Stimulated activated naive CD4-positive, alpha-beta T cell treated with Interleukin-2 at 50 U/mL for 16 hours (primary cell): ENCODE measurements at places on chromosomes 16 and 17.

- no peak for DNase-seq
Measured at GRCh38 chr17:75116737-75117136, 7.0 kb downstream of the ARMC7 start.

GRCh38 chr16:19130385-19130784 is 16.6 kb downstream of the ITPRIPL2 start:
- no peak for DNase-seq

DNA sequence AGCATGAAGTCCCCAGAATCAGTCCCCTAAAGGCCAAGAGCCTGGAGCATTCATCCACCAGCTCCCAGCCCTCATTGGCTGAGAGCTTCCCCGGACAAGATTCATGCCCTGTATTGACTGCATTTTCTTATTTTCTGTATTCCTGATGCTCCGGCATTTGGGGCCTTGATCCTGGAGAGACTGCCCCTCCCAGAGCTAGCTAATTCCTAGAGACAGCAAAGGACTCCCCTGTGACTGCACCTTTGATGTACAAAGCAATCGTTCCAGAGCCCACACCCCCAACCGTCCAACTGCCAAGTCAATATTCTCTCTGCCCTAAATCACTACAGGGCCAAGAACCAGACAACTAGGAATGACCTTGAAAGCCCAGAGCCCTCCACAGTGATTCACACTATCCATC is 93.4 kb upstream of the CDH5 start:
- DNase-seq = no peak

DNA sequence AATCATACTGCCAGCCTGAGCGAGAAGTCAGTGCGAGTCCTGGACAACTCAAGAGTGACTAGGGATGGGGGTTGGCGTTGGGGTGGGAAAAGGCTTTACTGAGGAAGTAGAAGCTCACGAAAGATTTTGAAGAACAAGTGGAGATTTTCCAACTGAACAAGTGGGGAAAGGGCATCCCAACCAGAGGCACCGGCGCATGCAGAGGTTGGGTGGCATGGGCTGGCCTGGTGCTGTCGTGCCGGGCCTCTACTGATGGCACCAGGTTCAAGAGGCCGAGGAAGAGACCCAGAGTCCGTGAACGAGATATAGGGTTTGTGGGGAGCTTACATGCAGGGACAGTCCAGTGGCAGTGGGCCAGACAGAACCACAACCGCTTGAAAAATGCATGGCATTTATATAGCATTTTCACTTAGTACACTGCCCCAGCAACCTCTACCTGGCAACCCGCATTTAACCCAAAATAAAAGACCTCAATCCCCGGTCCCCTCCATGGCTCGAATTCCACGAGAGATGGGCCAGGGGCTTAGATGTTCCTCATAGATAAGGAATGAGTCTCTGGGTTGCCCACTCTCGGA is 7.7 kb upstream of the ITGA3 start:
- DNase-seq = no peak

DNA sequence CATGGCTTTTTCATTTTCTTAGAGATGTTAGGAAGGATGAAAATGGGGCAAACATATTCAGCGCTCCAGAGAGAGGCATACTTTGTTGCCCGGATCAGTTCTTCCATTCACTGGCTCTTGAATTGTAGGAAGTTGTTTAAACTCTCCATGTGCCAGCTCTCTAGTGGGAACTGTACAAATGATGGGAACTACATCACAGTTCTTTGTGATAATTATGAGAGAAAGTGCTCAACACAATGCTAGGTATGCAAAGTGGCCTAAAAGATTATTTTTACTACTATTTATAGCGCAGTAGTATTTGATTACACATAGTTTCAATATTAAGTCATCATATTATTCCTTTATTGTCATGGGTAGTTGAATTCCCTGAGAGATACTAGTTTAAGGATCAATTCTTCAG is 268.5 kb downstream of the RBFOX1 start:
- no peak for DNase-seq

DNA sequence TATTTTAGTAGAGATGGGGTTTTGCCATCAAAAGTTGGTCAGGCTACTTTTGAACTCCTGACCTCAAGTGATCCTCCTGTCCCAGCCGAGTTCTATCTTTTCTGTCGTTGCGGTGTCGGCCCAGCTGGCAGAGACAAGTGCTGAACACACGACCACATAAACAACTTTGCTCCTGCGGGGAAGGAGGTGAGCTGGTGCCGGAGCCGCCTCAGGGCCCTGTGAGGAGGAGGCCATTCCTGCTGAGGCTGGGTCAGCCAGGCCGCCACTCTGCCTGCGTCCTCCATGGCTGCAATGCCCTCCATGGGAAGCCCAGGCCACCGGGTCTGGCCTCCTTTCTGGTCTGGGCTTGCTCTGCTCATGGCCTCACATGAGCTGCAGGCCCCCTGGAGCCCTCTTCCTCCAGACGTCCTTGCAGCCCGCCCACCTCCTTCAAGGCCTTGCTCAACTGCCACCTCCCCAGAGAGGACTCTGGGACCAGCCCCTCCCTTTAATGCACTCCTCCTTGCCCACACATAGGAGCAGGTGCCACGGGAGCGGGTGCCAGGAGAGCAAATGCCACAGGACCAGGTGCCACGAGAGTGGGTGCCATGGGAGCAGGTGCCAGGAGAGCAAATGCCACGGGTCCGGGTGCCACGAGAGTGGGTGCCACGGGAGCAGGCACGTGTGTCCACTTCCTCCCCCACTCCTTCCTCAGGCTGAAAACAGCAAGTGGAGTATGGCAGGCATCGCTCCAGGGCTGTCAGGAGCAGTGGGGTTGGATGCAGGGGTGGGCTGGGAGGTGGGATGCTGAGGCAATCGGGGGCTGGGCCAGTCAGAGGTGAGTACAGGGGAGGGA is 28.4 kb upstream of the CBFA2T3 start:
- DNase-seq = no peak

- no peak for DNase-seq
Measured at GRCh38 chr16:54459509-54460262, 173.1 kb upstream of the IRX3 start.

- DNase-seq = no peak
Measured at GRCh38 chr17:38341035-38341721, 2.6 kb downstream of the GPR179 start.

GRCh38 chr16:13767215-13767614 is 152.7 kb upstream of the ERCC4 start:
- no peak for DNase-seq

GRCh38 chr17:12665263-12666210 is at the start of gene MYOCD:
MYOCD (plus strand) TSS chr17:12665890; CDS start chr17:12666189, 299 bp downstream.
- no peak for DNase-seq

GRCh38 chr17:7940743-7941142 is 8.7 kb downstream of the CNTROB start:
- DNase-seq = no peak

DNA sequence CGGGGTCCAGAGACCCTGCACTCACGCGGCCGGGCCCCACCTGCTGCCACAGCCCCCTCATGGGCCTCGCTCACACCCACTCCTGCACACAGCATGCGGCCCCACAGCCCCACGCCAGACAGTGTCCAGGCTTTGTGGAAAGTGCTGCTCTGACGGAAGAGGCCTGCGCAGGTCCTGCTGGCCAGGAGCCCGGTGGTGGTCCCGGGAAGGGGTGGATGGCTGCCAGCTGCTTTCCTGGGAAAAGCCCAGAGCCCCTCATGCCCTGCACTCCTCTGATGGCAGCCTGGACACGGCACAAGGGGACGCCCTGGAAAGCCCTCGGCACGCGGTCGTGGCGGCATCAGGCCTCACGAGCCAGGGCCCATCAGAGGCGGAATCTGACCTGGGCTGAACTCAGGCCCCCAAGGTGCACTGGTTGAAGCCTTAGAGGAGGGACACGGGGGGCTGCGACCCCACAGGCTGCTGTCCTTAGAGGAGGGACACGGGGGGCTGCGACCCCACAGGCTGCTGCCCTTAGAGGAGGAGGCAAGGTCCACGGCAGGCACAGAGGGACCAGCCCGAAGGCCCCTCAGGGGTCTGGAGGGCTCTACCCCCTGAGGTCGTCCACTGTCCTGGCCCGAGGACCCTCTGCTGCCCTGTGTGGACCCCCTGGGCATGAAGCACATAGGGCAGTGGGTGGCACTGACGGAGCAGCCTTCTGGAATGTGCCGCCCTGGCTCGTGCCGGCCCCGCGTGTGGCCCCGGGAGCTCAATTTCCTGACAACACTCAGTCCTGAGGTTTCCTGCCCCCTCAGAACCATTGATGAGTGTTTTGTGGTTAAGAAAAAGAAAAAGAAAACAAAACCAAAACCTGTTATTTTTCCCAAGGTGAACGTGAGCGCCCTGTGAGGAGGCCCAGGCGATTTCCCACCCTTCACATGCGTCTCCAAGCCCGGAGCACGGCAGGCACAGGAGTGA is 22.1 kb downstream of the SOX8 start:
- peak; percentile 55 for DNase-seq

DNA sequence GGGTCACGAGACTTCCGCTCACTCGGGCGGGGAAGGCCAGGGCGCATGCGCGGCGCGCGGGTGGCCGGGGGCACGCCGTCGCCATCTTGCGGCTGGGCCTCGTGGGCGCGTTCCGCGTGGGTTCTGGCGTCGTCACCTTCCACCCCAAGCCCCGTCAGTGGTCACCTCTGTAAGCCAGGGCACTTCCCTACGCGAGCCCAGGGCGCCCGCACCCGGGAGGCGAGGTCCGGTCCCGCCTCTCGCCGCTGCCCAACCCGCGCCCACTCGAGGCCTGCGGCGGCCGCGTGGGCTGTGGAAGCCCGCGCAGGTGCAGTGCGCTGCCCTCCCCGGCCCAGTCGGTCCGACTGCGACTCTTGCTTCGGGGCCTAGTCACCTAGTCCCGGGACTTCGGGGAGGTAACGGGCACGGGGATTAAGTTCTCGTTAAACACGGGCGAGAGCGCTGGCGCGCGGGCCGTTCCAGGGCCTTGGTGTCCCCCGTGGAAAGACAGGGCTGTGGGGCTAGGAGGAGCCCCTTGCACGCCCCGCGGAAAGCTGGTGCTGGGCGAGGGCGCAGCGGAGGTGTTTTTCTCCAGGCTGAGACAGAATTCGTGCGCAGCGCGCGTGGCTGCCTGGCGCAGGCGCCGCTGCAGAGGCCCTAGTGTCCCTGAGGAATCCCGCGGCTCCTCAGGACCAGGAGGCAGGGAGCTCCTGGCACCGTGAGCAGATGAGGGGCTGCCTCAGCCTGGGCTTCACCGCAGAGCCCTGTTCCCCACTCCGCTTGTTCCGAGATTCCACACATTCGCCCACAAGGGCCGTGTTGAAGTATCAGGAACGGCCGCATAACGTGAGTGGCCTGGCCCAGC is 472 bp upstream of the ARHGDIA start:
- peak; percentile 92 for DNase-seq

- no peak for DNase-seq
Measured at GRCh38 chr17:50972577-50972976, 106.4 kb upstream of the TOB1 start.

- no peak for DNase-seq
Measured at GRCh38 chr17:6244796-6245195, 174.6 kb downstream of the WSCD1 start.

- DNase-seq = no peak
Measured at GRCh38 chr17:57556977-57557376, 188.1 kb downstream of the CCDC182 start.

GRCh38 chr16:72481419-72481818 is 309.5 kb upstream of the PMFBP1 start:
- no peak for DNase-seq

- no peak for DNase-seq
Measured at GRCh38 chr16:3363793-3364192, 8.1 kb downstream of the OR2C1 start.

- DNase-seq = no peak
Measured at GRCh38 chr16:8998108-8998507, 34.4 kb upstream of the USP7 start.

DNA sequence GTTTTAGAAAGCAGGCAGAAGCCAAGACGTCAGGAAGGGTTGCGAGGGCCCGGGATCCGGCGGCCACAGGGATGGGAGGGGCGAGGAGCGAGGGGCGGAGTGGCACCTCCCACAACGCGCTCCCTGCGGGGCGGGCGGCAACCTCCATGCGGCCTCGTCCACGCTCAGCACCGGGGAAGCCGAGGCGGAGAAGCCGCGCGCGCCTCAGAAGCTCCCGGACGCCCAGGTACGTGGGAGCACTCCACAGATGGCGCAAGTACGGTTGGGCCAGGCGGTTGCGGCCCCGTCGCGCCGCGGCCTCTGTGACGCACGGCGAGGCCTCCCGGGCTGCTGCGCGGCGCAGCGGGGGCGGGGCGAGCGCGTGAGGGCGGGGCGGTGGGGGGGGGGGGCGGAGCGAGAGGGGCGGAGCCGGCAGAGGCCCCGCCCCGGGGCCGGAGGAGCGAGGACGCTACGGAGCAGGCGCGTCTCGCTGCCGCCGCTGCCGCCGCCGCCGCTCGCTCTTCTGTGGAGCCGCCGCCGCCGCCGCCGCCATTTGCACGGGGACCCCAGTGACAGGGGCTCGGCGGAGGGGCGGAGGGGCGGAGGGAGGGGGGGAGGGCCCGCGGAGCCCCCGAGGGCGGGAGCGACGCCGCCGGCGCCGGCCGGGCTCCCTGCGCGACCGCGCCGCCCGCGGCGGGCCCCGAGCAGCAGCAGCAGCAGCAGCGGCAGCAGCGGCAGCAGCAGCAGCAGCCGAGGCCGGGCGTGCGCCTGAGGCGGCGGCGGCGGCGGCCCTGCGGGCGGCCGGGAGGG is at the start of gene TENT4B:
TENT4B (plus strand) TSS at position 500 of the 789 bp plus-strand sequence. CDS start 316 bp downstream, outside the sequence.
- DNase-seq = peak; percentile 82

DNA sequence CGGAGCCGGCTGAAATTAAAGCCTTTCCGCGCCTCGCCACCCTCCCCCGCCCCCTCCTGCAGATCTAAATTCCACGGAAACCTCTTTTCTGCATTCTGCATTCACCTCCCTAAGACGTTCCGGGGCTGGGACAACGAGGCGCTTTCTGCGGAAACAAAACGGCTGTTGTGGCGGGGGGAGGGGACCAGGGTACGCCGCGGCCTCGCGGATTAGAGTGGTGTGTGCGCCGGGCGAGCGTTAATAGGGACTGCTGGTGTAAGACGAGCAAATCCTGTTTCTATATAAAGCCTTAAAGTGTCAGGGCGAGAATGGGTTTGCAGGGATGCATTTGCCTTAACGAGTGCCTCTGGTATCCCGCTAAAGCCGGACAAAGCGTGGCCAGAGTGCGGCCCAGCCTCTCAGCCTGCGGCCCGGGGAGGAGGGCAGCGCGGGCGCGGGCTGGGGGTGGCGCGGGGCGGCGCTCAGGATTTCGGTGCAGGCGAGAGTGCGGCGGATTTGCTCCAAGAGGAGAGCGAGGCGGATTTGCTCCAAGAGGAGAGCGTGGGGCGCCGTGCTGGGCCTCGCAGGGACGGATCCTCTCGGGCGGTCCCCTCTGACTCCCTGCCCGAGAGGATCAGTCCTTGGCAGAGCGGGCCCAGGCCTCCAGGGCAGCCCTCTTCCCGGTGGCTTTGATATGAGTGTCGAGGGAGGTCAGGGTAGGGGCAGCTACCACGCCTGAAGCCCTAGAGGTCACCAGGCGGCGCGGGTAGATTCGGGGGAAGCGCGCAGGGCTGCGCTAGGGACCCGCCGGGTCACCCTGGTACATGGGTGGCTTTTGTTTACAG is 5.1 kb downstream of the BAHCC1 start:
- no peak for DNase-seq

GRCh38 chr17:30389756-30390300 is 11.1 kb downstream of the CPD start:
- DNase-seq = no peak

DNA sequence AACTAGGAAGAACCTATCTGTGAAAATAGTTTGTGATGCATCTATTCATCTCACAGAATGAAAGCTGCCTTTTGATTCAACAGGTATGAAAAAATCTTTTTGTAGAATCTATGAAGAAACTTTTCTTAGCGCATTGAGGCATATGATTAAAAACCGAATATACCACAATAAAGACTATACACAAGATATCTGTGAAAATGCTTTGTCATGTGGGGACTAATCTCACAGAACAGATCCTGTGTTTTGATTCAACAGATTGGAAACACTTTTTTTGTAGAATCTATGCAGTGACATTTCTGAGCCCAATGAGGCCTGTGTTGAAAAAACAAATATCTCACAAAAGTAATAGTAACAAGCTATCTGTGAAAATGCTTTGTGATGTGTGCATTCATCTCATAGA is 2247.5 kb downstream of the TP53TG3F start:
- DNase-seq = no peak
